ENCODE measurements at places on chromosomes 7 and 10.

DNA sequence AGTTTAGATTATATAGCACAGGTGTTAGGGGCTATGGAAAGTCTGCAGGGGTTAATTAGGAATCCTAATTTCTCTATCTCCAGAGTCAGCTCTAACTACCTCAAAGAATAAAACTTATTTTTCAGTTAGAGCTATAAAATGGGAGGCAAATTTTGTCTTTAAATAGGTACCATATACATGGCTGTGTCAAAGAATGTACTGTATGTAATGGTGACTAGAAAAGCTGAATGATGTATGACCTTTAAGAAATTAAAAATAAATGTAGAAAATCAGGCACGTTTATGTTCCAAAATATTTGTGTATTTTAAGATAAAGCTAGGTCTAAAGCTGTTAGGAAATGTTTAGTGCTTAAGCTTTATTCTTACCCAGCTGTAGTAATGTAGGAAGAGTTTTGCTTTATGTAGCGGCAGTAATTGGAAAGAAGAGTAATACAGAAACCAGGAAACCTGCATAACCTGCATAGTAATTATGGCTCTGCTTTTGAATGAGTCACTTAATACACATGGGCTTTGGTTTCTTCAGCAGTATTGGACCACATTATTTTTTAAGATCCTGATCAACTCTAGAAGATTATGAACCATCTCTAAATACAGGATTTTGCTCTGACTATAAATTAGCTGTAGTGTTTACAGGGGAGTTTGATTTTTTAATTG lies 85.0 kb downstream of the KMT2E start:
- no peak for DNase-seq

- DNase-seq = no peak
Observed at GRCh38 chr7:116809636-116810266, 52.6 kb upstream of the CAPZA2 start.

DNA sequence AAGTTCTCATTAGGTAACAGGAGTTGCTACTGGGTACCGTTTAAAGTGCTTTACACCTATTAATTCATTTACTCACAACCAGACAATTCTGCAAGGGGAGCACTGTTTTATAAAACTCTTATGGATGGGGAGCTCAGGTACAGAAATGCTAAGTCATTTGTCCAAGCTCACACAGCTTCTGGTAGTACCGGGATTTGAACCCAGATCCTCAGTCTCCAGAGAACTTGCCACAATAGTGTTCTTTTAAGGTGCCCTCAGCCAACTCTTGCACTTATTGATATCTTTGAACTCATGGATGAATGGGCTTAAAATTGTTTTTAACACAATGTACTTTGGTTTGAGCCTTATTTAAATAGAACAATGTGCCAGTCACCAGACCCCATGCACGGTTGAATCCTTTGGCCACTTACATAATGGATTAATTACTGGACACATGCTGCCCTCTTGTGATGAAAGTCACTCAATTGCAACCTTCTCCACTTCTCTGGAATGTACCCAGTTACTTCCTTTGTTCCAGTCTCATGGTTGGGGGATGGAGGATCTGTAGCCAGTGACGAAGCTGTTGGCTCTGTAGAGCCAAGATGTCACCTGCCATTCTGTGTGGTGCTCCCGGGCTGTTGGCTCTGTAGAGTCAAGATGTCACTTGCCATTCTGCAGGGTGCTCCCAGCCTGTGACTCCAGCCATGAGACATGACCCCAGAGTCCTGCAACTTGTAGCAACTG lies 65.6 kb downstream of the NOD1 start:
- DNase-seq = no peak

DNA sequence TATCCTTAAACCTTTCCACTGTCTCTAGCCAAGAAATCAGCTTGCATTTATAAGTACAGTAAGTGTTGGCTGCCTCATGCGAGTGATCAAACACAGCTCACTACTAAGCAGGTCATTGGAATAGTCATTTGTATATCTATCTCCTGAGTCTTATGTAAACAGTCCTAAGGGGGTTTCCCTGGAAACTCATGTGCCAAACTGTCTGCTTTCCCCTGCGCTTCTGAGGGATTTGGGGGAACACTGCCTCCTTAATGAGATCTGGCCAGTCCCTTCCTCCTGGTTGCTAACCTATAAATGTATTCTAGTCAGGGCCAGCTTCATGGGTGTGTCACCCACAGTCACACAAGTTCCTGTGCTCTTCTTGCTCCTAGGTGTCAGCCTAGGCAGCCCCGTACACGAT lies 133.1 kb downstream of the CD36 start:
- DNase-seq = no peak

- DNase-seq = no peak
Observed at GRCh38 chr7:127692200-127692599, 40.2 kb downstream of the SND1 start.

- no peak for DNase-seq
Observed at GRCh38 chr10:131577786-131578471, 266.4 kb upstream of the TCERG1L start.

GRCh38 chr7:149564340-149565095 lies 66.9 kb upstream of the ZNF746 start:
- DNase-seq = no peak

DNA sequence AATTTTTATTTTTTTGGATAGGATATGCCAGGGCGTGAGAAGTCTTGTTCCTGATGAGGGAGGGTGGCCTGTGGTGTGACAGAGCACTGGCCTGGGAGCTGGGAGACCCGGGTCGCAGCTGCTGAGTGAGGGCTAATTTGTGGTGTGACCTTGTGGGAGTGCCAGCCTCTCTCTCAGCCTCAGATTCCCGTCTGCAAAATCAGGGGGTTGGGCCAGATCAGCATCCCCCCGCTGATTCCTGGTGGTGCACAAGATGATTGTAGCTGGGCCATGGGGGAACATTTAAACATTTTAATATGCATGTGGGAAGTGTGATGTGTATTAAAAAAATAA lies 14.9 kb downstream of the TSPAN15 start:
- DNase-seq = no peak

DNA sequence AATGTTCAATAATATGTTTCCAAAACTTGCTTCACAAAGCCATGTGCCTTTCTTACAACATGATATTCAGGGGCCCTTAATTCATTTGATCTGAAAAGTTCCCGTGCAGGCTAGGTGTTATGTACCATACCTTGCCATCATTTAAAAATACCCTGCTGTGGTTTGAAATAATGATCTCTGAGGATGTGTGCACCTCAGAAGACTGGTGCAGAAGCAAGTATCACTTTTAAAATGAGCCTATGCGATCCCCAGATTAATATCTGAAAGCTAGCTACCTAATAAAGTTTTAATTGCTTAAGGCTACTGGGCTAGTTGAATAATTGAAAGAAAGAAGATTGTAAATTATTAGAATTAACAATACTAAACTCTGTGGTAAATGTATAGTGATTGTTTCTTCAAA lies 262.4 kb downstream of the CDK14 start:
- DNase-seq = no peak

DNA sequence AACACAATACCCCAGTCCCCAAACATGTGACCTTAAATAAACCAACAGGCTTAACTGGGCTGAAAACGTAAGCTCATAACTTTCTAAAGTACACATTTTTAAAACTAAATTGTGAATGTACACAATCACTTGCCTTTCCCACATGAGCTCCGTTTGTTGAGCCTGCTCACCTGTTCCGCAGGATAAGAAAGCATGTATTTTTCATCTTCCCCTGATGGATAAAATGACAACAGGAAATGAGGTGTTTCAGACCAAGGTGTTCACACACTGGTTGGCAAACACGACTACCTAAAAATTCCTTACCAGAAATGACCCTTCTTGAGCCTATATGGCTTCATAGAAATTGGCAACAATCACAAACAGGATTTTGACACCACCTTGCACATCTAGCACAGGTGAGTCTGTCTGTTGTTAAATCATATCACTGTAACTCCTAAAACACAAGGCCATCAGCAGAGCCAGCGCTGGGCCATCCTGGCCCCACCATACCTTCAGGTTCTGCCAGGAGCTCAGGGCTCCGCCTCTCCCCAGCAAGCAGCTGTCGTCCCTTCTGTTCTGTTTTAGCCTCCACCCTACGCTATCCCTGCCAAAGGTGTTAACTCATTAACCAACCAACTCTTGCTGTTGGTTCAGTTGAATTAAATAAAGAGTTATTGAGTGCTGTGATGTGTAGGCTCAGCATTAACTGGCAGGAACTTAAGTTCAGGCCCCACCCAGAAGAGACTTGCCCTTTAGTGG lies 73.6 kb upstream of the RNF32 start:
- no peak for DNase-seq

DNA sequence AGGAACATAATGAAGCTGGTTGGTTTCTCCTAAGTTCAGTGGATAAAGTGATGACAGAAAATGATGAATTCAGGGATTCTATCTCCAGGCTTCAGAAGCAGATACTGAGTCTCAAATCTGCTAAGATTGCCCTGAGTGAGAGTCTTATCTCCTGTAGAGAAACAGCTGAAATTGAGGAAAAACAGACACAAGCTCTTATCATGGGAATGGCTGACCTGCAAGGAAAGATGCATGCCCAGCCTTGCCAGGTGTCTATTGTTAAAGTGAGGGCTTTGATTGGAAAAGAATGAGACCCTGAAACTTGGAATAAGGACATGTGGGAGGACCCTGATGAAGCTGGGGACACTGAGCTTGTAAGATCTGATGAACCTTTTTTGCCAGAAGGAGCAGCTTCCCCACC lies 100.3 kb downstream of the DNAJB9 start:
- no peak for DNase-seq
